ENCODE measurements at places on chromosomes 1 and 21.

DNA sequence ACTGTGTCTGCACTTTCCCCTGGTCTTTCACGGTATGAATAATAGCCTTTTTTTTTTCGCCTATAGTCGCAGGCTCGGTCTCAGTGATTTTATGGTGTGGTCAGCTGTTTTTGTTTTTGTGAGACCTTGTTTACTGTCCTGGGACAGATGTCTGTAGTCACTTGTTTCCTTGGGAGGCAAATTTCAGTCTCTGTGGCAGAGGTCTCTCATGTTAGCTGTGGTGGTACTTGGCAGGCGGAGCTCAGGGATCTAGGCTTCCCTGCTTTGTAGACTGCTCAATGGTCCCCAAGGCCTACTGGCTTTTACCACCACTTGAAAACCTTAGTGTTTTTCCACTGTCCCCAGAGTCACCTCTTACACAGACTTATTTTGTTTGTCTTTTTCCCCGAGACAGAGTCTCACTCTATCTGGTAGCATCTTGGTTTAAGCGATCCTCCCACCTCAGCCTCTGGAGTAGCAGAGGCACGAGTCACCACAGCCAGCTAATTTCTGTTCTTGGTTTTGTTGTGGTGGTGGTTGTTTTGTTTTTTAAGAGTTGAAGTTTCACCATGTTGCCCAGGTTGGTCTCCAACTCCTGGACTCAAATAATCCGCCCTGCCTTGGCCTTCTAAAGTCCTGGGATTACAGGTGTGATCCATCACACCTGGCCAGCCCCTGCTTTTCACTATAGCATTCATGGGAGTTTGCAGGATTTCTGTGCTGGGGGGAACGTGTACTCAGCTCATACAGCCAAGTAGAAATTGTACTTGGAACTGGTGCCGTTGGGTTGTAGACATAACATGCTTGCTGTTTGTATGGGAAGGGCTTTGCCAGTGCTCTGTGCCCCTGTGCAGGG lies 10.3 kb downstream of the RNU1-2 start:
- no peak for DNase-seq

- no peak for DNase-seq
These were observed 197.2 kb downstream of the C1orf94 start for GRCh38 chr1:34373912-34374311.

DNA sequence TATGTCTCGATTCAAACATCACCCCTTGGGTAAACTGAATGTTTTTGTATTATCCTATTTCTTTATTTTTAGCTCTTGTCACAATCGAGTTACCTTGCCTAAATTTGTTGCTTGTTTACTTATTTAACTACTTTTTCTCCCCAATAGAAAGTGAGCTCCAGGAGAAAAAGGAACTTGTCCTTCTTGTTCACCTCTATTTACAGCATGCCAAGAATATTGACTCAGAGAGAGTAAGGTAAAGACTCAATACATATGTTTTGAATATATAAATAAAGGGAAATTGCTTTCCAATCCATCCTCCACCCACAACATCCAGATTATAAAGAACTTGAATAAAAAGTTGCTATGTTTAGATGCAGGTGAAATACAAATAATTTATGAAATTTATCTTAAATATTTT lies 107.3 kb upstream of the PDC start:
- DNase-seq = no peak

- DNase-seq = no peak
These were observed 413.6 kb upstream of the ESRRG start for GRCh38 chr1:217136895-217137205.

GRCh38 chr1:198498881-198499280 lies 41.6 kb downstream of the ATP6V1G3 start:
- no peak for DNase-seq

DNA sequence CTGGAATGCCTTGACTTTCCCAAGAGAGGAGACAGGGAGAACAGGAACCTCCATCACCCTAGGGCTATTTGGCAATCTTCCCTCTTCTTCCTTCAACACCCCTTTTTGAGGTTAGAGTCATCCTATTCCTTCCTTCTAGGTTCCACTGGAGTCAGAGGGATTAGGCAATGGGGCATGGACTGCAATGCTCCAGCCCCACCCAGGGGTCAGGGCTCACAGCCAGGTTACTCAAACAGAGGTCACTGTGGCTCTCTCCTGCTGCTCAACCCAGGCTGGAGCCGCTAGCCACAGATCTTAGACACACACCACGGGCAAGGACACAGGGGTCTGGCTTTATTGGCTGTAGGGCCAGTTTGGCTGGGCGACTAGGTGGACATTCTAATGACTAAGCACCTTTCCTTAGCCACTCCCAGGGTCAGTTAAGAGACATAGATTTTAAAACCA lies 145.5 kb upstream of the NRIP1 start:
- no peak for DNase-seq

DNA sequence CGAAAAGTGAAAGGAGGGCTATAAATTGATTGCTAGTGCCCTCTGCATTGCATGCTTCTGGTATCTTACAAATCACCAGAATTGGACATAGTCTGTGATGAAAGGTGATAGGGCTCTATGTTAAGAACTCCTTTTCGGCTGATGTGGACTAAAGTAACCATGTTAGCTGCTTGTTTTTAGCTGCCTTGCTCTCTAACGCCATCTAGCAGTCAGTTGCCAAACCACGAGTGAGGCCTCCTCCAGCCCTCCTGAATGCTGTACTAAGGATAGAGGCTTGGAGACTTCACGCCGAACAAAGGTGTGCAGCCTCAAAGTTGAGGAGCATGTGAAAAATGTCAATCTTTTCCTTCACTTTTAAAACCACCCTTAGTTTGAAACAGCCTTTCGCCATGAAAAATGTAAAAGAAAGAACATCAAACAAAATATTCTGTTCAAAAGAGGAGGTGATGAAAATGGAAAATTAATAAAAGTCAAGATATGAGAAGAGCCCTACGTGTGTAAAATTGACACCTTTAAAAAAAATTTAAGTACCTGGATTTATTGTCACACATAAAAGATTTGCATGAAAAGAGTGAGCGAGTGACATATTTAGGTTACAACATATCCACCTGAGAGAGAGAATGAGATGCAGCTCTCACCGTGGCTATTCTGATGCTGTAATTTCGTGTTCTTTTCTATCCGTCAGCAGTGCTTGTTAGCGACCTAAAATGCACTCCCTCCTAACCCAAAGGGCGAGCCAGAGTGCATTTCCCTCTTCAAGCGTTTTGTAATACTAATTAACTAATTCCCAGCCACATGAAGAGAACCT lies 8.1 kb downstream of the LRRC53 start:
- no peak for DNase-seq

DNA sequence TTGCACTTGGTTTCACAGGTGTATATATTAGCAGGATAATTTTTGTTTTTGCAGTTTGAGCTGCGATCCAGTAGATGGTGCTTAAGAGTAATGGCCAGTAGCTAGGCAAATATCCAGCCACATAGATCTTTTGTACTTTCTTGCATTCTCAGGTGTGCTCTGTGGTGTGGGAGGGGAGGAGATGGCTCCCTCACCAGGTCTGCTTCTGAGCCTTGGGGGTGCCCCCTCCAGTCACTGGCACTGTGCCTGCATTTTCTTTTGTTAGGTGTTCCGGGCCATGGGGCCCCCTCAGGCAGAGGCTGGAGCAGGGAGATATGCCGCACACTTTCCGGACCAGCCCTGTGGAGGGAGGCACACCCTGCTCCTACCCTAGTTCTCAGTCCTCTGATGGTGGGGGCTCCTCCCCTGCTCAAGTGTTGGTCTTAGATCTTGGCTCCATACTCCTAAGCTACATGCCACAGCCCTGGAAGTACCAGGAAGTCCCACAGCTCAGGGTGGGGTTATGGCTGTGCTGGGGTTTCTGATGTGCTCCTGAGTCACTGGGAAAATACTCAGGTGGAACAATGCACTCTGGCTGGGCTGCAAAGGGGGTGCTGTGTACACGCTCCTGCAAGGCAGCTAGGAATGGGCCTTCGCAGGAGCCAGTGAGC lies 197.6 kb upstream of the DMRTA2 start:
- no peak for DNase-seq

DNA sequence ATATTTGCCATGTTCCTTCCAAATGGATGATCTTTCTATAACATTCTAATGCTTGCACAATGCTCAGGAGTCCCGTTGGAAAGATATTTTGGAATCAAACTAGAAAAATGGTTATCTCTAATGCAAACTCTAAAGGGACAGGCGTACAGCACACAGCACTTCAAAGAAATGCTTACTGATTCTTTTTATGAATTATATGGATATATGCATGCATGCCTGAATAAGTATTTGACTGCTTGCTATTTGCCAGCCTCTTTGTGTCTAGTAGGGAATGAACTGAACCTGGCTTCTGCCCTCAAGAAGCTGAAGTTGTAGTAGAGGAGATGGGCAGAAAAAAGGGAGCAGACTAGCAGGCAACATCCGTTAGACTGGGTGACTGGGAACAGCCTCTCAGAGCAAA lies 48.1 kb downstream of the PCSK9 start:
- DNase-seq = no peak

DNA sequence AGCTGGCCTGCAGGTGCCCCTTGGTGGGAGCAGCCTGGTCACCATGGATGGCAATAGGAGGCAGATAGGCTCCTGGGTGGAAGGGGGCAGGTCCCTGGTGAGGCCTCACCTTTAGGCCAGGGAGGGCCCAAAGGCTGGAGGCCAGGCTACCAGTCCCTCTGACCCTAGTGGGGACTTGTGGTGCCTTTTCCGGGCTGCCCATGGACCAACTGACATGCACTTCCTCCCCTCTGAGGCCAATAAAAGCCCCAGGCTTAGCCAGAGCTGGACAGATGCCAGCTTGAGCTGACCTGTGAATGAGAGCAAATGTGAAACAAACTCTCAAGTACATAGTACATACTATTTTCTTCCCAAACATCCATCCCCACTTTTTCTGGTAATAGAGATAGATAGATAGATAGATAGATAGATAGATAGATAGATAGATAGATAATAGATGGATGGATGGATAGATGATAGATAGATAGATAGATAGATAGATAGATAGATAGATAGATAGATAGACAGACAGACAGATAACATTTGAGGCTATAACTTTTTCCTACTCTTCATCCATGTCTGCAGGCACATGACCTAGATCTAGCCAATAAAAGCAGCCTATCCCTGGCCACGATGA lies 9.2 kb upstream of the CTTNBP2NL start:
- no peak for DNase-seq

DNA sequence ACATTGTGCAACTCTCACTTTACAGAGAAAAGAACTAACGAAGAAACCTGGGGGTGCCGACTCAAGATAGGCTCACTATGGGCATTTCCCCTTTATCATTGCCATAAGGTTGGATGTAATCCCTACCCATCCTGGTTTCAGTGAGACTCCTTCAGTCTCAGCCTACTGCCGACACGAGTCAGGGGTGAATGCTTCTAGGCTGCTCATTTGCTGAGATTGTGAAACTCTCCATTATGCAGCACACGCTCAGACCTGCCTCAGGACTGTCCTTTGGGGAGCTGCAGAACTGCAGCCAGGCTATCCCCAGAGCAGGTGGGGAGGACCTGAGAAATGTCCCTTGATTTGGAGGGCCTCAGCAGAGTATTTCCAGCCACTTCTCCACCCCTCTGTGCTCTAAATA lies 22.2 kb downstream of the TSHB start:
- DNase-seq = no peak

GRCh38 chr1:23273450-23274133 lies 56.3 kb upstream of the HTR1D start:
- no peak for DNase-seq

GRCh38 chr21:38661197-38661871 lies 144.4 kb upstream of the ETS2 start:
- DNase-seq = no peak

DNA sequence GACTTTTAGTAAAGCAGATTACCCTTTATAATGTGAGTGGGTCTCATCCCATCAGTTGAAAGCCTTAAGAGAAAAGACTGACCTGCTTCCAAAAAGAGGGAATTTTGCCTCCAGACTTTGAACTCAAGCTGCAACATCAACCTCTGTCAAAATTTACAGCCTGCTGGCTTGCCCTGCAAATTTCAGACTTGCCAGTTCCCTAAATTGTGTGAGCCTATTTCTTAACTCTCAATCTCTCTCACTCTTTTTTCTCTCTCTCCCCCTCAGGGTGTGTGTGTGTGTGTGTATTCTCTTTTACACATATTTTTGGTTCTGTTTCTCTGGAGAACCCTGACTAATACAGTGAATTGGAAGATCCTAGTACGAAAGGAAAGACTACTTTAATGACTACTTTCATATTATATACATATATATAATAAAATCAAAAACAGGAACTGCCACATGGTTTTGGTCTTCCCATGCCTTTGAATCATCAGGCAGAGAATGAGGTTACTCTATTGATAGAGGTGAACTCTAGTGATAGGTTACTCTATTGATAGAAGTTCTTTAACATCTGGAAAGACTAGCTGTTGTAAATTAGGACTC lies 6.4 kb downstream of the OR2C3 start:
- no peak for DNase-seq

- DNase-seq = no peak
These were observed 124.5 kb downstream of the KCNK1 start for GRCh38 chr1:233738396-233738795.

DNA sequence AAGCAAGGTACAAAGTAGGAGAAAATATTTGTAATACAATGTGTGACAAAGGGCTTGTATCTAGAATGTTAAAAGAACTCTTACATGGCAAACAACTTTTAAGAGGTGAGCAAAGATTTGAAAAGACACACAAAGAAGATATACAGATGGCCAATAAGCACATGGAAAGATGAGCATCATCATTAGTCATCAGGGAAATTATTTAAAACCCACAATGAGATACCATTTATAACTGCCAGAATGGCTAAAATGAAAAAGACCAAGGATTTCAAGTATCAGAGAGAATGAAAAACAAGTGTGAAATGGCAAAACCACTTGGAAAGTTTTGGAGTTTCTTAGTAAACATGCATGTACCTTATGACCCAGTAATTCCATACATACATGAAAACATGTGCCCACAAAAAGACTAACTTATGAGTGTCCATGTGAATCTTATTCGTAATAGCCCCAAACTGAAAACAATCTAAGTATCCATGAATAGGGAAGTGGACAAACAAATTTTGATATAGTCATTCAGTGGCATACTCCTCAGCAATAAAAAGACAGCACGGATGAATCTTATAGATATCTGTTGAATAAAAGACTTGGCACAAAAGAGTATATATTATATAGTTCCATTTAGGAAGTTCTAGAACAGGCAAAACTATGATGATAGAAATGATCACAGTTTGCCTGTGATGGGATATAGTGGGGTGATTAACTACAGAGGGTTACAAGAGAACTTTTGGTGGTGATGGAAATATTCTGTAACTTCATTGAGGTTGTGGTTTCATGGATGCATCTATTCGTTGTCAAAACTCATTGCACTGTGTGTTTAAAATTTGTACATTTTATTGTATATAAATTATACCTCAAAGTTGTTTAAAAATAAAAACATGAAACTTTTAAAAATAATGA lies 82.0 kb downstream of the DISP1 start:
- no peak for DNase-seq

- no peak for DNase-seq
These were observed 12.3 kb upstream of the IFI44L start for GRCh38 chr1:78607944-78608343.

GRCh38 chr1:227945891-227946623 lies 1.7 kb downstream of the WNT9A start:
- no peak for DNase-seq
